ENCODE measurements at places on chromosomes 4 and X.

GRCh38 chr4:87738483-87738882 is 60.9 kb upstream of the IBSP start:
- DNase-seq: no peak

GRCh38 chrX:56786889-56787733 is 58.1 kb downstream of the NBDY start:
- DNase-seq: no peak

DNA sequence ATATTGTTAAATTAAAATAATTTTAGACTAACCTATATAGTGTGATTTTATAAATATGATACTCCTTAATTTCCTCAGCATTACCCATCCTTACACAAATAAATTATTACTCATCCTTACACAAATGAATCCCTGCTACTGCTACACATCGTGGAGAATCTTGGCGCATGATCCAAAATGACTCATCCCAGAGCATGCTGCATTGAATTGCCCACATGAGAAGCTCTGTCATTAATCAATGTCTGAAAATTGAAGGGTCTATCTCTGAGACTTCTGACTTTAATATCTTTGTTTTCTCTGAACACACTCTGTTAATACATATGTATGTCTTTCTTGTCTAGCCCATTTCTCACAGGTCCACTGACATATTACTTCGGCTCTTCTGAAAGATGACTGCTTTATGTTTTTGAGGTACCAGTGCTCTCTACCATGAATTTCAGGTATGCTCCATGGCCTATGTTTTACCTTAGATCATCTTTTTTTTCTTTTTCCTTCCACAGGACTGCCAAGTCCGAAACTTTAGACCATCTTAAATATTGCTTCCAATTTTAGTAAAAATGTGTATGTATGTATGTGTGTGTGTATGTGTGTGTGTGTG is 15.7 kb upstream of the DUSP21 start:
- DNase-seq: no peak

GRCh38 chr4:142352712-142353111 is 493.4 kb downstream of the INPP4B start:
- DNase-seq: no peak

DNA sequence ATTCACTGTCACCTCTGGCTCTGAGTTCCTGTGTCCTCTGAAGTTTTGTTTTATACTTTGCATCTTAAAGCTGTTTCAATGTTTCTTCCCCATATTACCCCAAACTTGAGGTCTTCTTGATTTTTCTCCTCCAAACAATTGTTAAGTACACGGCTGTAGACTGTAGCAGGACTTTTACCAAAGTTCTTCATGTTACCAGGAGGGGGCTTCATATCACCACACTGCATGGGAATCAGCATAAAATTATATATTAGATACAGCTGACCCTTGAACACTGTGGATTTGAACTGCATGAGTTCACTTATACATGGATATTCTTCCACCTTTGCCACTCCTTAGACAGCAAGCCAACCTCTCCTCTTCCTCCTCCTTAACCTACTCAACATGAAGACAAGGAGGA is 56.6 kb downstream of the SPATA18 start:
- no peak for DNase-seq

GRCh38 chr4:140363051-140363450 is 10.4 kb upstream of the SCOC start:
- no peak for DNase-seq

GRCh38 chr4:94457692-94458106 is 6.0 kb downstream of the PDLIM5 start:
- no peak for DNase-seq

- DNase-seq: no peak
These were observed 28.4 kb upstream of the NLGN4X start for GRCh38 chrX:6257025-6257424.

Data from frontal cortex (tissue), 4 donors.